ENCODE measurements at places on chromosomes 13 and 19. TPM values are rescaled to one million over a fixed set of nuclear protein-coding genes. Genes with fewer than 3 reads are reported as not detected.

Gene SLC6A16
- total RNA-seq = 3.4 TPM

Gene PLEKHJ1
- 78.0 TPM for total RNA-seq

Gene WDR62
- 44.5 TPM for total RNA-seq

Gene ANGPTL4
- not detected for total RNA-seq

Gene TTYH1
- total RNA-seq = 0.99 TPM

Gene TMIGD2
- 35.9 TPM for total RNA-seq

Gene ZNF878
- 1.7 TPM for total RNA-seq

Gene TMEM150B
- total RNA-seq = 0.26 TPM

Gene KIR3DL2
- total RNA-seq = 0.61 TPM

Gene ANGPTL8
- not detected for total RNA-seq

Gene LIM2
- not detected for total RNA-seq

Gene IGFL2
- not detected for total RNA-seq

Gene TMEM221
- not detected for total RNA-seq

Gene ZNF761
- 14.8 TPM for total RNA-seq

Gene POU2F2
- total RNA-seq = 15.7 TPM

DNA sequence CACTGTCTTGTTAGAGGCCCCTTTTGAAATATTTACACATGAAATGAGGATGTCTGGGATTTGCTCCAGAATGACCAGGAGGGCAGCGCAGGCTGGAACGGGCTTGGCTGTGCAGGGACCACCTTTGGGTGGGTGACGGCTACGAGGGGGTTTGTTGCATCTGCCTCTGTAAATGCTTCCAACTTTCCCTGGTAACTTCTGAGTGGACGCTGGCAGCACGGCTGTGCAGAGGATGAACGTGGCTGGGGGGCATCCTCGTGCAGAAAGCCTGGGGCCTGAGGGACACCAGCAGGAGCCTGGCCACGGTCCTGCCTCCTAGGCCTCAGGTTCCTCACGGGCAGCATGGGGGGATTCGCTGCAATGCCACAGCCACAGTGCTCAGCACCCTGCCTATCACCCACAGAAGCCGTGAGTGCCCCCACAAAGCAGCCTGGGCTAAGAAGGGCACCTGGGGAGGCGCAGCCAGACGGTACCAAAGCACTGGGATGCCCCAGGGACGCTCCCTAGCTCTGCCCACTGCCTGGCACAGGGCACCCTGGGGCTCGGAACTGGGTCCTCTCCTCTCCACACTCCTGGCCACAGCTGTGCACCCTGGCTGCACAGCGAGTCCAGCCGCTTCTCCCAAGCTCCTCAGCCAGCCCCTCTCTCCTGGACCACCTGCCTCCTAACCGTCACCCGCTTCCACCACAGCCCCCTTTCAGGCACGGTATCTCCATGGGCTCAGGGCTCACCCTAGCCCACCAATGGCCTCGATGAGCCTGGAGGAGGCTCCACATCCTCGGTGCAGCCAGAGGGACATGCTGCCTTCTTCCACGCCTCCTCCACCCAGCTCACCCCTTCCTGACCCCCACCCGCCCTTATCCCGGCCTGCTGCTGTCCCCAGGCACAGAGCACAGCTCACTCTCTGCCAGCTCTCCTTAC lies 44.5 kb downstream of the MLLT1 start:
- no peak for DNase-seq

- no peak for DNase-seq
These were observed 55.7 kb downstream of the NLRP12 start for GRCh38 chr19:53768401-53768800.

GRCh38 chr19:12885749-12886650 lies 1.0 kb downstream of the KLF1 start:
- no peak for DNase-seq

GRCh38 chr19:38277969-38278680 lies 13.8 kb downstream of the SPINT2 start:
- no peak for DNase-seq

- no peak for DNase-seq
These were observed 45.2 kb upstream of the RANBP3 start for GRCh38 chr19:6023085-6023682.

- DNase-seq = peak; percentile 44
These were observed at the start of gene ZNF667 for GRCh38 chr19:56476651-56477428. Gene ZNF667, minus strand, starts transcription at chr19:56477345. Its CDS starts 14,975 bp downstream, at chr19:56462370.

DNA sequence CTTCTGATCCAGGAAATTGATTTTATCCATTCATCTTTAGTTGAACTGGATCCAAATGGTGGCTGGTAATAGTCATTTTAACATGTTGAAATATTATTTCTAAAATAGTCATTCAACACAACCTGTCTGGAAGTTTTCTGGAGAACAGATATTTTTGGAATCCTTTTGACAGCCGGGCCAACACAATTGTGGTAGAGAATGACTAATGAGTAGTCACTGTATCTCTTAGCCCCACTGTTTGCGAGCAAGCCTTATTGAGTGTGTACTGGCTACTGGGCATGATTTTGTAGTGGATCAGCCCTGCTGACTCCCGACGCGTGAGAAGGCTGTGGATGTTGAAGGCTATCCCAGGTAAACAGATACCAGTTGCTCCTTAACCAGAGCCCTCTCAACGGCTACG lies 383.4 kb downstream of the ZNF536 start:
- no peak for DNase-seq

- DNase-seq = no peak
These were observed 5.7 kb downstream of the ISOC2 start for GRCh38 chr19:55455576-55456235.

- DNase-seq = no peak
These were observed 431.1 kb downstream of the EFNB2 start for GRCh38 chr13:106104281-106104901.

- peak; percentile 28 for DNase-seq
These were observed 599 bp upstream of the ARHGEF7 start for GRCh38 chr13:111114362-111115060.

DNA sequence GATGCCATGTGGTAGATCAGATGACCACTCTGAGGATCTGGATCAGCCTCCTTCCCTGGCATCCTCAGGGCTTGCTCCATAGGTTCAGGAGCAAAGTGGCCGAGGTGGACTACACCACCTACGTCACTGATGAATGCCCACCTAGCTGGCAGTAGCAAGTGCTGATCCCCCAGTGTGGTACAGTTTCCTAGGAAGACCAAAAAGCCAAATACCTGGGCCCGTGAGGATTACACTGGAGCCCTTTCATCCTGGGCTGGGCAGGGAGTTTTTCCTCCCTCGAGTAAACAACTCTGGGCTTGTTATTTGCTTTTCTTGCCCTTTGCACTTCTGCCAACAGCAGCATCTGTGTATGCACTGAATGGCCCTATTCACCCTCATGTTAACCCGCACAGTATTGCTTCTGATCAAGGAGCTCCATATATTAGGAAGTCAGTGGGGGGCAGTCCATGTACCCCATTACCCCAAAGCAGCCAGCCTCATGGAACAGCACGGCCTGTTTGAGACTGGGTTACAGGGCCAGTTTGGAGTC lies 3.3 kb upstream of the MYADM start:
- no peak for DNase-seq

DNA sequence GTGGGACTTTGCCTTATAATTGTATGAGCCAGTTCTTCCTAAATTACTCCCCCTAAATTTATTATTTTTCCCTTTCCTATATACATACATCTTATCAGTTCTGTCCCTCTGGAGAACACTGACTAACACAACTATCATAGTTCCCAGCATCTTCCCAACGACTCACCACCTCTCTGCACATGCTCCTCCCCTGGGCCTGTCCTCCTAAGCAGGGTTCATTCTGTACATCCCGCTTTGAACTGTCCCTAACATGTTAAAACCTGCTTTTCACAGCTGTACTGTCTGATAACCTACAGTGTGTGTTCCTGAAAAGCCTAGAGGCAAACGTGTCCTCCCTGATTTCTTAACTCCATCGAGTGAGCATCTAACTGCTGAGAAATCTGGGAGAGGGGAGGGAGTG lies 141.7 kb downstream of the EFNB2 start:
- DNase-seq = no peak

DNA sequence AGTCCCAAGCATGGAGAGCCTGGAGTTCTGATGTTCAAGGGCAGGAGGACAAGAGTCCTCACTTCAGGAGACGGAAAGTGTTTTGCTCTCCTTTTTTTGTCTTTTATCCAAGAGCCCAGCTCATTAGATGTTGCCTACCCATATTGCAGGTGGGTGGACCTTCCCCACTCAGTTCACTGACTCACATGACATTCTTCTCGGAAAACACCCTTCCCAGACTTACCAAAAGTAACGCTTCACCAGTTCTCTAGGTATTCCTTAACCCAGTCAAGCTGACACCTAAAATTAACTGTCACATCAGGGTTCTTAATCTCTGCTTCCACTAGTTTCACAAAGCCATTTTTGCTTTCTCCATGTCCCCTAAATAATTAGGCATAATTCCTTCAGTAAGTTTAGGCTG lies 2215.4 kb upstream of the PCDH20 start:
- DNase-seq = no peak

DNA sequence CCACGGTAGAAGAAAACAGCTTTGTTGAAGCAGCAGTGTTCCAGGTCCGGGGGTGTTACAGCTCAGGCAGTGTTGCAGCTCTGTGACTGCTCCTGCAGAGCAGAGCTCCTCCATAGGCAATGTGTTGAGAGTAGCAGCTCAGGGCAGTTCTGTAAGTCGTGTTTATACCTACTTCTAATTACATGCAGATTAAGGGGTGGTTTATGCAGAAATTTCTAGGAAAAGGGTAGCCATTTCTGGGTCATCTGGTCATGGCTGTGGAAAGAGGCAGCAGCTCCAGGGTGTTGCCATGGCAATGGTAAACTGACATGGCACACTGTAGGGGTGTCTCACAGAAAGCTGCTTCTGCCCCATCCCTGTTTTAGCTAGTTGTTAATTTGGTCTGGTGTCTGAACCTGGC lies 316.4 kb downstream of the GPC5 start:
- DNase-seq = no peak

DNA sequence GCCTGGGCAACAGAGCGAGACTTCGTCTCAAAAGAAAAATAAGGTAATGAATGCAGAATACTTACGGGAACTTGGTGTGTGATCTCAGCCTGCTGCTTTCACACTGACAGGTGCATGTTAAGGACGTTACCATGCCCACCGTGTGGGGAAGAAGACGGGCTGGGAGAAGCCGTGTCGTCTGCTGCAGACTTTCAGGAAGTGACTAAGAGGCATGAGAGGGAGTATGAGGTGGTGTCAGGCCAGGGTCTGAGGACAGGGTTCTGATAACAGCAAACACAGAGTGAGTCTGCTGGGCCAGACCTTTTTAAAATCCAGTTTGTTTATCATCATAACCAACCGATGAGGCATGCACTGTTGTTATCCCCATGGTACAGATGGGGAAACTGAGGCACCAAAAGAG lies 13.6 kb upstream of the GALP start:
- DNase-seq = peak; percentile 29

DNA sequence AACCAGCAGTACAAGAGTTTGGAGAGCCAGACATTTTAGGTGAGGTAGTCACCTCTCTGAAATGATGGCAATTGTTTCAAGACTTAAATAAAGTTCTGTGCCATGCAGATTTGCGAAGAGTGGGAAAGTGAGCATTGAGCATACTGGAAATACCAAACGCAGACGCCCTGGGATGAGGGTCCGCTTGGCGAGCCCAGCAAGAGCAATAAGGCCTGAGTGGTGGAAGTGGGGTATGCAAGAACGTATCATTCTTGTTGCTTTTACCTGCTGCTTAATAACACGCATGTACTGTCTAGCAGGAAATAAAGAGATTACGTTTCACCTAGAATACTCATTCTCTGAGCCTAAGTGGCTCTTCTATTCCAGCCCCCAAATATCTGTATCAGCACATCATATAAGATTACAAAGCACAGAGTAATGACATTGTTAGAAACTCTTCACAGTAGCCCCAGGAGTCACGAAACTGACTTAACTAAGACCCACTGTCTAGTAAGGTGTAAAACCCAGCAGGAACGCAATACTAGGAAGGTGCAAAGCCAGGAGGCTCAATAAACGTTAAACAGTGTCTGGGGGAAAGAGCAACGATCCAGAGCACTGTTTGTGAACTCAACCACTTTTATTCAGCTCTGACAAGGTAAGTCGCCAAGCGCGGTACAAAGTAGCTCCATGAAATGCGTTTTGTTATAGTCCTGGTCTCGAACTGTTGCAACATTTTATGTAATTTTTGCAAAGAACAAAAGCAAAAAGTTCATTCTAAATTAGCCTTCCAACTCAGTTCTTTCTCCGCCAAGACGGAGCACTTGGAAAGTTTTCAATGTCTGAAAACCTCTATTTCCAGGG lies 1.2 kb downstream of the RCBTB2 start:
- DNase-seq = peak; percentile 27

DNA sequence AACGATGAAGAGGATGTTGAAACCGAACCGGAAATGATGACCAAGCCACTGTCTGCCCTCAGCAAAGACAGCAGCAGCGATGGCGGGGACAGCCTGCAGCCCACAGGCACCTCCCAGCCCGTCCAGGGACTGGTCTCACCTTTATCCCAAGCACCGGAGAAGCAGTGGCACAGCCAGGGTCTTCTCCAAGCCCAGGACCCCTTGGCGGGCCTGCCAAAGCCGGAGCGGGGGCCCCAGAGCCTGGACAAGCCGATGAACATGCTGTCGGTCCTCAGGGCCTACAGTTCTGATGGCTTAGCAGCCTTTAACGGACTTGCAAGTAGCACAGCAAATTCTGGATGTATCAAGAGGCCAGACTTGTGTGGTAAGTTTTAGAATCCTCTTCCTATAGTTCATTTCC lies 177.0 kb downstream of the ZNF536 start:
- DNase-seq = no peak

DNA sequence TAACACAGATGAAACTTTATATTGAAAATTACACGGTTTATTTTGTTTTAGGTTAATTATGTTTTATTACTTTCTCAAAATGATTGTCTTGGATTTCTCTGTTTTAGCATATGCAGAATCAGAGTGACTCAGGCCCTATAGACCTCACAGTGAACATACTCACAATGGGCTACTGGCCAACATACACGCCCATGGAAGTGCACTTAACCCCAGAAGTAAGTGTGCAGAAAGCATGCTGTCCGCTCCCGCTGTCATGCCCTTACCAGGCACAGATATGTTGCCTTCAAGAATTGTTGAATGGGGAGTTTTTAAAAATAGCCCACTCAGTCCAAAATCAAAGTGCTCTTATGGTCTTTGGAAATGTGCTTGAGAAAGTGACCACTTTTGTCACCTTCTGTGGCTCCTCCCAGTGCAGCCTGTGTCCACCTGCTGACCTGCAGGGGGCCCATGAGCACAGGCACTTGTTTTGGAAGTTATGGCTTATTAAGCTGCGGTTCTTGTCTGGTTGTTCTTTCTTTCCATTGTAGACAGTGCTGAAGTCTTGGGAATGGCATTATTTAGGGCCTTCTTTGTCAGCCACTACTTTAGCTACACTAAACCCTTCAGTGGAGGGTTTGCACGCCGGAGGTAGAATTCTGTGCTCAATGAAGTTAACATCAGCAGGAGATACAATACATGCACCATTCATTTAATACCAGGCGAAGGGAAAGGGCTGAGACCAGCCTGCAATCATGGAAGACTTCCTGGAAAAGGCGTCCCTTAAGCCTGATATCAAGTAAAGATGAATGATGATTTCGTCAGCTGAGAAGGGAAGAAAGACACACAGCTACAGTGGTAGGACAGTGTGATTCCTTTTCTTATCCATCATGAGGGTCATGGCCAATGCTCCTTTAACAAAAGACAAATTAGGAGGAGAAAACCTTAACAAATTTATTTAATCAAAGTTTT lies 36.7 kb downstream of the CUL4A start:
- no peak for DNase-seq
